Prostate gland (tissue), 2 donors: ENCODE measurements at places on chromosomes 6 and 20.
A peak's percentile ranks its signal among the peaks of the same experiment; 100 is the strongest.

DNA sequence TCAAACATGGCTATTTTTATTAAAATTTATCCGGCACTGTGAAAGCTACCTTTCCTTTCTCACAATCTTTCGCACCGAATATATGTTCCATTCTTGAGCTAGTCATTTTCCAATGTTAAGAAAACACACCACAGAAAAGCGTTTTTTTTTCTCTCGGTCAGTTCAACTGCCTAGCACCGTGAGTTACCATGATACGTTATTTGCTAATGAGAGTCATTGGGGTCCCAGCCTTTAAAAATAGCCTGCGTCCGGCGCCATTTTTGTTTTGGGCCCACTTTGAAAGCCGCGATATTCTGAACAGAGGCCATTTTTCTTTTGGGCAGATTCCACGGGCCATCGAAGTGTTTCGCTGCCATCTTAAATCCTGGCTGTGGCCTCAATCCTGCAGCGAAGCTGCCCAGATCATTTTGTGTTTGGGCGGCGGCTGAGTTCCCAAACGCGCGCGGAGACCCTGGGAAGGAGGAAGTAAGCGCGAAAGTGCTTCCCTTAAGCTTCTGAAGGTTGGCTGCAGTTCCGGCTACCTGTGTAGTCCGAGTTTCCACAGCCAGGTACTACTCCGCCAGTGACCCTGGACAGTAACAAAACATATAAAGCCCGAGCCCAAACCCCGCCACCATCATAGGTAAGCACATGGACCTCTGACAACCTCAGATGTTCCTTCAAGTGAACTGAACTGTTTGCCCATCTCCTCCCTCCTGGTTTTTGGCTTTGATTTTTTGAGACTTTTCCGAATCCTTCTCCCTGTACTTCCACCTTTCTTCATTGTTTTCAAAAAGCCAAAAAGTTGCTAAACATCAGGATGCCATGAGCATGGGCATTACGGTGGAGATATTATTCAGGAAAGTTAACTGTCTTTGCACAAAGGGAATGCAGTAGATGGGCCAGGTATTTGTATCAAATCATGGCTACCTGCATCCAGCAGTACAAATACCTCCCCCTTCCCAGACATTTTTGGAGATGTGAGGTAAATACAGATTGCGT is at the start of gene SLX4IP:
SLX4IP (plus strand) TSS at position 474 of the 981 bp plus-strand sequence. CDS start 22,900 bp downstream, outside the sequence.
- H3K4me1 ChIP-seq: peaks cover 5% of the 10 kb centered on the region
- DNase-seq: peak; percentile 96
- peak within 1 kb of the TSS; percentile 77 for H3K4me3 ChIP-seq
- no peaks in the 10 kb centered on the region for H3K36me3 ChIP-seq
- H3K27me3 ChIP-seq: no peaks in the 10 kb centered on the region
- H3K27ac ChIP-seq: peak within 1 kb of the TSS; percentile 93

DNA sequence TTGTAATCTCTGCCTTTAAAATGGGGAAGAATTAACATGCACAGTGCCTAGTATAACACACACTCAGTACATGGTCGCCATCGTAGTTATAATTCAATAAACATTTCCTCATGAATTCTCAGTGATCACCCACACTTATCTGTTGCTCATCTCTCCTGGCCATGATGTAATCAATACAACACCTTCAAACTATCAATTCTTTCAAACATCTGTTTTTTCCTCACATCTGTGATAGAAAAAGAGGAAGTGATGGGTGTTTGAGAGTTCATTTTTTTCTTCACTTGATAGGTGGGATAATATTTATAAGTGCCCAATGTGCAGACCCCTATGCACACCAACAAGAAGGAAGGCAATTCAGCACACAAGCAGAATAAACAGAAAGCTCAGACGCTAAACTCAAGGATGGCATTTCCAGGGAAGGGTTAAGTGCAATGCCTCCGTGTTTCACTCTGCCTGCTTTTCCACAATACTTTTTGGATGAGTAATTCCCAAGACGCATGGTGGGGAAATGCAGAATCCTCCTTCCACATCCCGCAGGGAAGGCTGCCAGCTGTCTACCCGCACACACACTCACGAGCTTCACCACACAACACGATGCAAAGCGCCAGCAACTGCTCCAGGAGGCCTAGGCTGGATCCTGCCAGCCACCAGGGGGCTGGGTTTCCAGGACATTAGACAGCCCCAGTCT is 100.3 kb downstream of the GMPR start:
- peak; percentile 31 for DNase-seq
- H3K4me3 ChIP-seq: no peak overlapping the region
- H3K27me3 ChIP-seq: no peaks in the 10 kb centered on the region
- no peaks in the 10 kb centered on the region for H3K4me1 ChIP-seq
- H3K27ac ChIP-seq: no peak overlapping the region
- no peaks in the 10 kb centered on the region for H3K36me3 ChIP-seq

DNA sequence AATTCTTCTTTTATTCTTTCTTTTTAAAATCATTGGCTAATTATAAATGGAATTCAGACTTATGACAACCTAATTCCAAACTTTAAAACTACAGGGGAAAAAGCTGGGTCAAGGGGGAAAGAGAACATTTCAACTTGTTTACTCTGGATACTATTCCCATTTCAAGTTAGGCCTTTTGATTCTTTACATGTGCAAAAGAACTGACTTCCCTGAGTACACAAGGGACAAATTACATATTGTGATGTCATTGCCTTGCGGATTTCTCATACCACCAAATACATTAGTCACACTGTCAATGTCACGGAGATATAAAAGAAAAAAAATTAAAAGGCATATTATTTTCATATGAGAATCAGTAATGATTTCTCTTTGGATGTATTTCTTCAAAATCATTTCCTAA is 96.5 kb upstream of the TBX18 start:
- H3K27me3 ChIP-seq: no peaks in the 10 kb centered on the region
- H3K36me3 ChIP-seq: no peaks in the 10 kb centered on the region
- H3K4me1 ChIP-seq: no peaks in the 10 kb centered on the region
- H3K27ac ChIP-seq: no peak overlapping the region
- no peak overlapping the region for H3K4me3 ChIP-seq
- DNase-seq: no peak

GRCh38 chr6:113352029-113352801 is 504.9 kb upstream of the MARCKS start:
- no peak overlapping the region for H3K4me3 ChIP-seq
- H3K4me1 ChIP-seq: no peaks in the 10 kb centered on the region
- H3K27ac ChIP-seq: no peak overlapping the region
- H3K36me3 ChIP-seq: no peaks in the 10 kb centered on the region
- no peaks in the 10 kb centered on the region for H3K27me3 ChIP-seq
- DNase-seq: no peak
